ENCODE measurements at places on chromosomes 3 and 15.

DNA sequence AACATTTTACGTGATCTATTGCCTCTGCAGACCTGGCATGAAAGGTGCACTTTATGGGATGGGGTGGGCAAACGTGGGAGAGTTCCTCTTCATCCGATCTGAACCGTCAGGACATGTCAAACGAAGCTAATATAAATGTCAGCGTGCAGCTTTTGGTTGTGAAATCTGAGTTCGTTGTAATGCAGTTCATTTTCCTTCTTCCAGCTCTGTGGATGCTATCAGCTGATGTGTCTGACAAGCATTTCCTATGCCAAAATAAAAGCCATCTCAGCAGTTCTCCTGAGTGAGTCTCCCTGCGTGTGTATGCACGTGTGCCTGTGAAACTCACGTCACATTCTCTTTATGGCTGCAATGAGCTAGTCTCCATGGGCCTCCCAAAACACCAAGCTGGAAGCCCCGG is 512.3 kb downstream of the MCTP2 start:
- no peak for DNase-seq

DNA sequence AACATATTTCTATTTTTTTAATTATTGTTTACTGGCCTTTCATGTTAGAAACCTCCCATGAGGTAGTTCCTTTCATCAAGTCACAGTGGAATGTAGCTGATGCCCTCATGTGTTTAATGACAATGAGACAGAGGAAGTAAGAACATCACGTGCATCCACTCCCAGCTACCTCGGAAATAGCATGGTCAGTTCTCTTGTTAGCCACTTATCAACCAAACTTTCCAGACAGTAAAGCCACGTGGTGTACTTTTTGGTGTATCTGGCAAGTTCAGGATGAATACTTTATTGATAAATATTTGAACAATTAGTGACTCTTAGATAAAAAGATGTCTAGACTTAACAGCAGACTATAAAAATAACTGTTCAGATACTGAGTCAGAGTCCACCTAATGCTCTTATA is 781.7 kb downstream of the MECOM start:
- no peak for DNase-seq

GRCh38 chr15:60614028-60614427 is 135.1 kb upstream of the ICE2 start:
- no peak for DNase-seq

DNA sequence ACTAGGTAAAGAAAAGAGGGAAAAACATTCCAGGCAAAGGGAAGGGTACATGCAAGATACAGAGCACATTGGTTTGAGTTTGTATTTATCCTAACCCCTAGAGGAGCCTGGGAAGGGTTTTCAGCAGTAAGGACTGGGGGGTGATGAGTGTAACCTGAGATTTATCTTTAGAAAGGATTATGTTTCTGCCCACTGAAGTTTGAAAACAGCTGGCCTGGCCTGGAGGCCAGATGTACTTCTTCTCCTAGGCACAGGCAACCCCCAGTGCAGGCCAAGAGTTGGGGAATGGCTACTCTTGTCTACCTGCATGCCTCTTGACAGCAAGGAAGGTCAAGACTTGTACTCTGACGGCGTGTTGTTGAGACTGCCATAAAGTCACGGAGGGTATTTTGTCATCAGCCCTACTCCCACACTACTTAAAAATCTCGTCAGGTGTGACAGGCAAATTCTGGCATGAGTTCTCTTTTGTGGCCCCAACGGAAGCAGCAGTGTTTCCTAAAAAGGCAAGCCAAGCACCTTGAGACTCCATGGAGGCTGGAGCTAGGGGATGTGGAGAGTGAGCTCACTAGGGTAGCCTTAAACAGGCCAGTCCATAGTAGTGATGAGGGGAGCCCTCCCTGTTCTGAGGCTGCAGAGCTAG is 241.5 kb upstream of the WNT5A start:
- no peak for DNase-seq

- no peak for DNase-seq
These were observed 18.2 kb downstream of the CBLB start for GRCh38 chr3:105850593-105850992.

- DNase-seq: peak; percentile 56
These were observed 53.0 kb upstream of the DAZL start for GRCh38 chr3:16658004-16658924.

GRCh38 chr15:87753539-87753938 is 503.0 kb downstream of the NTRK3 start:
- DNase-seq: peak; percentile 42

GRCh38 chr3:20401253-20401652 is 215.2 kb upstream of the SGO1 start:
- no peak for DNase-seq

DNA sequence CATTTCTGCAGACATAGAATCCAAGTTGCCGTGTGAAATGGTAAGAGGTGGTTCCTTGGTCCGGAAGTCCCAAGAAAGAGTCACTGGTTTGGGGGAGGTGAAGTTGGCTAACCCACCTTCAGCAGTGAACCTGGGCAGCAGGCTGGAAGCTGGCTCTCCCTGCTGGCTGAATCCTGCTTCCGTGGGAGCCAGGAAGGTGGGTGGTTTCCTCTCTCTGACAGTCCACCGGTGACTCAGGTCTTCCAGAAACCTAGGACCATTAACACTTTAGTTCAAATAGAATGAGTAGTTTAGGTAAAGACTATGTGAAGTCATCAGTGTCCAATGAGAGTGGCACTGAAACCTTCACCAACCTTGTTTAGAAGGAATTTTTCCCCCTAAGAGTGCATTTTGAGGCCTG is 87.4 kb upstream of the CACNA2D3 start:
- DNase-seq: no peak

DNA sequence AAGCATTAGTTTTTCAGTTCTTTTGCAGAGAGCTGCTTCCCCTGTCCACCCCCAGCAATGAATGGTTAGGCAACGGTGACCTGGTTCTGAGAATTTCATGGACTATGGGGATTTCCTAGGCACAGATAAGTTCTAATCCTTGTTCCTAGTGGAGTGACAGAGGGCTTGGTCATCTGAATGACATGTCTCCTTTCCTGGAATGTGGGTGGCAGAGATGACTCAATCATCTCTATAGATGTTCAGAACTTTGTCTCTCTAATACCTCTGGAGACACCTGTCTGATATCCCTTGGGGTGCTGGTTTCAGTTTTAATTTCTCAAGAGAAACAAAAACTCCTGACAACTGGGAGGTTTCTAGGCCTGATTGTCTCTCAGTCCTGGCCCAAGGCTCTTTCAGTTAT is 10.4 kb downstream of the PLA2G4E start:
- DNase-seq: no peak

DNA sequence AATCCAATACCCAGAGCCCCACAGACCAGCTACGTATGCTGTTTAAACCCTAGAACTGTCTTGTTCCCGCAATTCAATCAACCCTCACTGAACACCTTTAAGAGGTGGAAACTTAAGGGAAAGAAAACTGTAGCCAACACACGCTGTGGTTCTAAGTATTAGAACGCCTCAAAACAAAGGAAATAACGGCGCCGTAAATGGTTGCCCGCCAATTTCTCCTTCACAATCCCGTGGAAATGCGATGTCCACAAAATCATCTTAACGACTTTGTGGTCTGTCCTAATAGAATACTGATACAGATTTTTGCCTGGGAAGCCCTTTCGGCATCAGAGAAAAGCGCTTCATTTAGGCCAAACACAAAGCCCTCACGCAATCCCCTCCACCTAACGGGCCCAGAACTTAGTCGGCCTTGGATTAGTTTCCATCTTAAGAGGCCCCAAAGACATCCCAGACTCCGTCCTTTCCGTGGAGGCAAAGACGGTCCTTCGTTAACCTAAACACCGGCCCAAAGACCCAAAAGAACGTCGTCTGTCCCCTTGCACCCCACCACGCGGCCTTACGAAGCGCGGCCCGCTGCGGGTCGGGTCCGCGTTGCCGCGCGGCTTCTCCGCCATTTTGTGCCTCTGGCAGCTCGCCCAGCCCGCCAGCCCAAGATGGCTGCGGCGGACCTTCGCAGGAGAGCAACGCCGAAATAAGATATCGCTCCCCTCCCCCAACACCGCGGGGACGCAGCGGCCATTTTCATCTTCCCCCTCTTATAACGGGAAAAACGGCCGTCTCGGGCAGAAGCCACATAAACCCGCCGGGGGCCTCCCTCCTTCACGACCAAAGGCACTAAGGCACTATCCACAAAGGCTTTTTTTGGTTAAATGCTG is 763 bp downstream of the TRA2B start:
- DNase-seq: peak; percentile 77

DNA sequence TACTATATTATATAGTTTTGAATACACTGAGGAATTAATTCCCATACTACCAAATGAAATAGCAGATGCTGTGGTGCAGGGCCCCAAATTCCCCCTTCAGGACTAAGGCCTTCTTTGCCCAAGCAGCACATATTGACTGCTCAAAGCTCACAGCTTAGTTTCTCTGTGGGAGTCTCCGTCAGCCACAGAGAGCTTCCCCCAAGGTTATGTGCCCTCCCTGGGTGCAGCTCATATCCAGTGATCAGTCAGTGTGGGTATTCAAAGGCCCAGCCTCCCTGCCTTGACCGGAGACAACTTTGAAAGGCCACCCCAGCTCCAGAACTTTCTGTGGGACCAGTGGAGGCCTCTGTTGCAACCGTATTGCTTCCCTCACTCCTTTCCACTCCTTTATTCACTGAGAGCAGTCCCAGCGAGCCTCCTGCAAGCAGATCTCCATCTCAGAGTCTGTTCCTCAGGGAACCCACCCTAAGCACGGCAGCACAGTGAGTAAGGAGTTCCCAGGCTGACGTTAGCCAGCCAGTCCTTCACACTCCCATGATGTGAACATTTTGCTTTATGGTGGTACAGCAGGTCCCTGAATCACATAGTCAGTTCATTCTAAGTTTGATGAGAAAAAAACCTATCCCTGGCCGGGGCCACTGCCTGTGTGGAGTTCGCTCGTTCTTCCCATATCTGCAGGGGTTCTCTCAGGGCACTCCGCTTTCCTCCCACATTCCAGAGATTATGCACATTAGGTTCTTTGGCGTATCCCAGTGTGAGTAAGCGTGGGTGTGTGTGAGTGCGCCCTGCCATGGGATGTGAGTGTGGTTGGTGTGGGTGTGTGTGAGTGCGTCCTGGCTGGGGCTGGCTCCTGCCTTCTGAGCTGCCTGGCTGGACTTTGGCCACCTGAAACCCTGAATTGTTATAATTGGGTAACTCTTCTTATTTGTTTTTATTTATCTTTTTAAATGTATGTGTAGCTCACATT is 64.4 kb upstream of the PPARG start:
- no peak for DNase-seq

DNA sequence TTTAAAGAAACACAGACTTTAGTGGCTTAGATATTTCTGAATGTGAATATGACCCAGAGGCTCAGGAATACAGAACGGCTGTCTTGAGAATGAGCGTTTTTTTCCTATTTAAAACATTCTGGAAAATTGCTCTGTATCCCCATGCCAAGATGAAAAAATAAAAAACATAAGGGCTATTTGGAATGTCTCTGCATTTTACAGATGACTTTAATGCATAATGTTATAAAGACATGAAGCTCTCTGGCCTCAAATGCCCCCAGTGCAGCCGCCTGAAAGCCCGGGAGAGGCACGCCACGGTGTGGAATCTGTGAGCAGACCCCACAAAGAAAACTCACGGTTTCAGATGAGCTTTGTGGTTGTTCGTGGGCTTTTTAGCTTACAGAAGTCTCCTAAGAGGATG is 322.5 kb upstream of the ICE2 start:
- DNase-seq: no peak

DNA sequence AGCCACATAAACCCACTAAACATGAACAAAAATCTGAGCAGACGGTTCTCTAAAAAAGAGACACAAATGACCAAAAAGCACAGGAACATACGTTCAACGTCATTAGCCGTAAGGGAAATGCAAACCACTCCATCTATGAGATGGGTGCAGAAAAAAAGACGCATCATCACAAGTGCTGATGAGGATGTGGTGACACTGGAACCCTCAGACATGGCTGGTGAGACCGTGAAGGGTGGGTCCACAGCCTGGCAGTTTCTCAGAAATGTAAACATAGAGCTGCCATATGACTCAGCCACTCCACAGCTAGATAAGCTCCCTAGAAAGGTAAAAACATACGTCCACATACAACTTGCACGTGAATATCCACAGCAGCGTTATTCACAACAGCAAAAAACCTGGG is 23.3 kb downstream of the PCSK6 start:
- DNase-seq: no peak

DNA sequence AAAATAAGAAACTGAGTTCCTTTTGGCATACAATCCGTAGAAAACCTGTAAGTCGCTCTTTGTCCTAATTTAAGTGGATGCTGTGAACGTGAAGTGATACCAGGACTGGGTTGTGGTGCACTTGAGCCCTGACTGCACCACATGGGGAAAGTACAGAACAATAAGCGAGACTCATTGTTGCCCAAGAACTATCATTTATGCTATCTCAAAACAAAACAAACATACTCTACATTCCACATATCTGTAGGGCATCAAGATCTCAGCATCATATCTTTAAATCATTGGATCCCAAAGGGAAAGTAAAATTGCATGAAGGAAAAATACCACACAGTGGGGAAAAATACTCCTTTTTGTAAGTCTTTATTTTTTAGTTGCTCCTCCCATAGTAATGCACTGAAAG is 580.3 kb downstream of the MECOM start:
- no peak for DNase-seq

- DNase-seq: no peak
These were observed 71.0 kb upstream of the ZNF280D start for GRCh38 chr15:56804279-56804678.

GRCh38 chr3:17162116-17162515 is 277.4 kb downstream of the PLCL2 start:
- no peak for DNase-seq

DNA sequence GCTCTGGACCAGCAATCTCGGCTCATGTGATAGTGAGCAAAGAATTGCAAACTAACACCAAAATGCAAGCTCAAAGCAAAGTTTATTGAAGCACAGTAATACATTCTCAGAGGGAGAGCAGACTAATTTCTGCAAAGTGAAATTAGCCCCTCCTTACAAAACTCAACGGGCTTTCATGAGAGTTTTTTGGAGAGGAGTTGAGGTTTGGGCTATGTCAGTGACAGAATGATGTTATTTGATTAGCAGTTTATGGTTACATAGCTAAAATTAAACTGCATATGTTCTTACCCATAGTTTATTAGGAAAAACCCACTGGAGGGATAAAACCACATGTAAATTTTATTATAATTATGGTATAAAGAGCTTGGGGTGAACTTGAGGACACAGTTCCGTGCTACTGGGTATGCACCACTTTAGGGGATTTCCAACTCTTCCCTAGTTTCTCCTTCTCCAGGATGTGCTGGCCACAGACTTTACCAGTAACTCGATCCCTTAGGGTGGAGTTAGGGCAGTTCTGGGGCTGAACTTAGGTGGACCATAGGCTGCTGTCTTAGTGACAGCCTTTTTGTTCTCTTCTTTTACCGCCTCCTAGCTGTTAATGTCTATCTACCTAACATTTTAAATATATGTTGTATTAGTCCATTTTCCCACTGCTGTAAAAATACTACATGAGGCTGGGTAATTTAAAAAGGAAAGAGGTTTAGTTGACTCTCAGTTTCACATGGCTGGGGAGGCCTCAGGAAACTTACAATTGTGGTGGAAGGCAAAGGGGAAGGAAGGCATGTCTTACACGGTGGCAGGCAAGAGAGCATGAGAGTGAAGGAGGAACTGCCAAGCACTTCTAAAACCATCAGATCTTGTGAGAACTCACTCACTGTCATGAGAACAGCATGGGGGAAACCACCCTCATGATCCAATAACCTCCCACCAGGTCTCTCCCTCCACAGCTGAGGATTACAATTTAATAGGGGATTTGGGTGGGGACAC is 8.9 kb upstream of the AADACL2 start:
- DNase-seq: no peak

- no peak for DNase-seq
These were observed 123.4 kb downstream of the TIGIT start for GRCh38 chr3:114417265-114417664.

Measured in H9 (cell line).